ENCODE measurements at places on chromosomes 13 and 19. TPM values are rescaled to one million over a fixed set of nuclear protein-coding genes. Genes with fewer than 3 reads are reported as not detected.

GRCh38 chr19:31270897-31271296 is 78.3 kb downstream of the TSHZ3 start:
- DNase-seq, result no peak

DNA sequence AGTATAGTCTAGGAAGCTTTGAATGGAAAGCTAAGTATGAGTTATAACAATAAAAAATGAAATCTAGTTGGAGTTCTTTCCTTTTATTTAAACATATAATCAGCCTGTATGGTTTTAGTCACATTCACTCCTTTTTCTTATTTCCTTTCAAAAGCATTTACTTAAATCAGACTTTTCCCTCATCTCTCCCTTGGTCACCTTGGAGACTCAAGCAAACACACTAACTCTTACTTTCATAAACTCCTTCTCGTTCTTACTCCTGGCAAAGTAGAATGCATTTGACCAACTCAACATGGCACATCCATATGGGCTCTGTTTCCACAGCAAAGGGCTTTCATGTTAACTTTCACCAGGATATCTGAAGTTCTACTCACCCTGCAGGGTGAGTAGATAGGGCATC is 400.0 kb downstream of the LMO7 start:
- DNase-seq, result no peak

Gene SYCN
- not detected for polyA plus RNA-seq

DNA sequence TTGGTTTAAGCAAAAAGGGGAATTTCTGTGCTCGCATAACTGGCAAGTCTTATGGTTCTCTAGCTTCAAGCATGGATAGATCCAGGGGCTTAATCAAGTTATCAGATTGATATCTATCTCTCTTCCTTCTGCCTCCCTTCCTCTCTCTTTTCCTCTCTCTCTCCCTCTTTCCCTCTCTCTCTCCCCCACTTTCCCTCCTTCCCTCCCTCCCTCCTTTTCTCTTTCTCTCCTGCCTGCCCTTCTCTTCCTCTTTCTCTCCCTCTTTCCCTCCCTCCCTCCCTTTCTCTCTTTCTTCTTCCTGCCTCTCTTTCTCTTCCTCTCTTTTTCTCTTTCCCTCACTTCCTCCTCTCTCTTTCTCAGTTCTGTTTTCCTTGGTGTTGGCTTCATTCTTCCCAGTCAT is 195.8 kb downstream of the HS6ST3 start:
- no peak for DNase-seq

Gene QPCTL
- 19.1 TPM for polyA plus RNA-seq

DNA sequence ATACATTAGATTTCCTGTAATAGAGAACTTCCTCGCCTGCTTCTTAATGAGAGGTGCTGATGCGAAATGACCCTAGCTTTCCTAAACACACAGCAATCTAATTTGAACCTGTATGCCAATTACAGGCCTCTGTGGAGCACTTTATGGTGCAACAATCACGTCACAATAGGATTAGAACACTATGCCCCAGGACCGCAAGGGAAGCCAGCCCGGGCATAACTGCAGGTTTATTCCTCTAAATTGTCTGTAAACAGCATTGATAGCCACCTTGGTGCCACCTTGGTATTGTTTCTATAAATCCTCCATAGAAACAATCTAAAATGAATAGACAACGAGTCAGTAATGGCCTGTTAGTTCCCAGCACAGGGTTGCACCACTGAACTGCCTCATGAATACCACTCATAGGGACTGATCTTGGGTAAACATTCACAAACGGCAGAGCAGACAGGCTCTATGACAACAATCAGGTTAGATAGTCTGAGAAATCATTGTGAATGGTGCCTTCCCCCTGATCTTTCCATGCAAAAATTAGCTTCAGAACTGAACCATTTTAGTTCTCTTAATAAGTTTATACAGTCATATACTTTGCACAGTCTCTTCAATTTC is 182.5 kb upstream of the OBI1 start:
- DNase-seq, result no peak

Gene LHB
- 0.23 TPM for polyA plus RNA-seq

Gene MRPL4
- polyA plus RNA-seq, result 76.0 TPM

GRCh38 chr19:49681830-49682229 is 4.8 kb downstream of the PRMT1 start:
- no peak for DNase-seq

Gene ICAM5
- 5.2 TPM for polyA plus RNA-seq

Gene ZNF547
- 1.7 TPM for polyA plus RNA-seq

Gene KLC3
- polyA plus RNA-seq, result 1.2 TPM

DNA sequence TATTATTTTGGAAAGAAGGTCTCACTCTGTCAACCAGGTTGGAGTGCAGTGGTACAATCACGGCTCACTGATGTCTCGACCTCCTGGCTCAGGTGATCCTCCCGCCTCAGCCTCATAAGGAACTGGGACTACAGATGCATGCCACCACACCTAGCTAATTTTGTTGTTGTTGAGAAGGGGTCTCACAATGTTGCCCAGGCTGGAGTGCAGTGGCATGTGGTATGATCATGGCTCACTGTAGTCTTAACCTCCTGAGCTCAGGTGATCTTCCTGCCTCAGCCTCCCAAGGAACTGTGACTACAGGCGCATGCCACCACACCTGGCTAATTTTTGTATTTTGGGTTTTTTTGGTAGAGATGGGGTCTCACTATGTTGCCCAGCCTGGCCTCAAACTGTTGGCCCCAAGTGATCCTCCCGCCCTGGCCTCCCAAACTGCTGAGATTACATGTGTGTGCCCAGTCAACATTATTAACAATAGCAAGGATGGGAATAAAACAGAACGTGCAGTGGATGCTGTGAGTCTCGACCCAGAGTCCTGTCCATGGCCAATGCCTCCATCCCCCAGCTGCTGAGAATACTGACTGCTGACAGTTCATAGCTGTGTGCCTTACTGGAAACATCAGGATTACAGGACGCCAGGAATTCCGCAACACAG is 5.4 kb upstream of the MBD3L3 start:
- no peak for DNase-seq

DNA sequence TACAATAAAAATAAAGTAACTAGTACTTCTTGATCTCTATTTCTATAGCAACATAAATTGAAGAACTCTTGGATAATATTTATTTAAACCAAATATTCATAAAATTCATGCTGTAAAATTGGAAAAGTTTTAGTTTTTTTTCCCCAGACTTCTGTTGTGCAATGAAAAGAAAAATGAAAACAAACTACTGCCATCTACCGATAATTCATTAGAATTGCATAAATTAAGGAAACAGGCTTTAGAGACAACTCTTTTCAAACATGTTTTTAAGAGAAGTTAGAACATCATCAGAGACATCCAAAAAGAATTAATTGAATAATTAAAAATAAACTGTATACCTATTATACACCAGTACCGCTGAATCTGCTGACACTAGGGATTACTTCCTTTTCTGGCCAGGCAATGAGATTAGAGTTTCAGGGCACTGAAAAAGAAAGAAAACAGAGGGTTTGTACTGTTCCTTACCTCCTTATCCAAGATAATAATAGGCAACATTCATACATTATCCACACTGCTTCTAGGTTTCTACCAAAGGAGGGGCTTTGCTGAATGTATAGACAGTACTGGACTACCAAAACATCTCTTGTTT is 4.9 kb downstream of the CCDC122 start:
- peak; percentile 11 for DNase-seq

GRCh38 chr13:50993371-50993770 is 83.8 kb downstream of the RNASEH2B start:
- no peak for DNase-seq

DNA sequence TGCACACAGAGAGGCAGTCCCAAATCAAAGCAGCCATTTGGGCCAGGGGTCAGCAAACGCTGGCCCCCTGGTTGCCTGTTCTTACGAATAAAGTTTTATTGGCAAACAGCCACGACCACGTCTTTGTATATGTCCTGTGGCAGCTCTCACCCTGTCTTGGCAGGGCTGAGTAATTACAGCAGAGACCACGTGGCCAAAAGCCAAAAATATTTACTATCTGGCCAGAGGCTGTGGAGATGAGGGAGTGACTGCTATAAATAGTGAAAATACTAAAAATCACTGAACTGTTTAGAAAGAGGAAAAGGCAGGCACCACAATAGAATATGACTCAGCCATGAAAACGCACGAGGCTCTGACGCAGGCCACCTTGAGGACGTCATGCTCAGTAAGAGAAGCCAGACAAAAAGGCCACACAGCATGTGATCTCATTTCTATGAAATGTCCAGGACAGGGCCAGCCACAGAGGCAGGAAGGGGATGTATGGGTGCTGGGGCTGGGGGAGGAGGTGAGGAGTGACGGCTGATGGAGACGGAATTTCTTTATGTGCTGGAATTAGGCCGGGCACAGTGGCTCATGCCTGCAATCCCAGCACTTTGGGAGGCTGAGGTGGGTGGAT is 29.4 kb downstream of the SMIM24 start:
- DNase-seq, result no peak

Gene ZNF441
- 5.5 TPM for polyA plus RNA-seq

DNA sequence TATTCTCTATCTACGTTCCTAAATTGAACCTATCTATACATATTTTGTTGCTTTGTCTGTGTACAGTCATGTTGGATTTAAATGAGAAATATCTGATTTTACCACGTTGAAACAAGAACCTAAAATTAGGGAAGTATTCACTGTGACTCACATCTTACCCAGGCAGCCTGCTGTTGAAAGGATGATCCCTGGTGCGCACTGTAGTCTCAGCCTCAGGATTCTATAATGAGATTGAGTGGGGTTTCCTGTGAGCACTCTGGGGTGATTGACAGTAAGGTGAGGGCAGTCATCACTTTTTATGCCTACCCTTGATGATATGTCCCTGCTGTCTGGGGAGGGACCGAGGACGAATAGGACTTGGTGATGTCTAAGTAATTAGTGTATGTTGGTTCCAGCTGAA is 35.4 kb downstream of the PCCA start:
- no peak for DNase-seq

- no peak for DNase-seq
Measured at GRCh38 chr19:6063576-6064335, 46.5 kb downstream of the RFX2 start.

DNA sequence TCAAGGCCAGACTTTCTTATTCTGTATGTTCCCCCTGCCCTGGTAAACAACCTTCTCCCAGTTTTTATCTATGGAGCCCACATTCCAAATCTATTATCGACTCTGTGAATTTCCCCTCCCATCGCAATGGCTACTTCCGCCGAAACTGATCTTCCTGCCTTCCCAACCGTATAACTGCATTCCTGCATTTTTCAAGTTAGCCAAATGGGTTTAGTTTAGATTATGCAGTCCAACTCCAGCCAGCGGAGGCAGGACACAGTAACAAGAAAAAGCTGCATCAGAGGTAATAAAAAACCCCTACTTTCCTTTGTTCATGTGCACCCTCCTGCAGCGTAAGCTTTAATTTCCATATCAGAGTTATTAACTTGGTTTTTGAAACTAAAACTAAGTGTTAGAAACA is 112.2 kb upstream of the ZNF91 start:
- no peak for DNase-seq

Gene IGSF23
- 0.10 TPM for polyA plus RNA-seq

Gene CELF5
- polyA plus RNA-seq, result 0.33 TPM

DNA sequence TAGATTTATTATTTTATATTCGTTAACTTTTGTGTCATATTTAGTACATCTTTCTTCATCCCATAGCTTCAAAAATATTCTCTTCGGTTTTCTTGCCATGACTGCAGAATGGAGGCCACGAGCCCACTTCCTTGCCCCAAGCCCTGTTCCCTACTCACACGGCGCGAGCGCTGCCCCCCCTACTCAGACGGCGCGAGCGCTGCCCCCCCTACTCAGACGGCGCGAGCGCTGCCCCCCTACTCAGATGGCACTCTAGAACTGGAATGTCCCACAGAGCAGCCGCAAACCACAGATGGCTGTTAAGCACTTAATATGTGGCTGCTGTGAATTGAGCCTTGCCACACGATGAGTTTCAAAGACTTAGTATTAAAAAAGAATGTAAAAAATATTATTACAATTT is 102.2 kb upstream of the PEG3 start:
- DNase-seq, result peak; percentile 55

DNA sequence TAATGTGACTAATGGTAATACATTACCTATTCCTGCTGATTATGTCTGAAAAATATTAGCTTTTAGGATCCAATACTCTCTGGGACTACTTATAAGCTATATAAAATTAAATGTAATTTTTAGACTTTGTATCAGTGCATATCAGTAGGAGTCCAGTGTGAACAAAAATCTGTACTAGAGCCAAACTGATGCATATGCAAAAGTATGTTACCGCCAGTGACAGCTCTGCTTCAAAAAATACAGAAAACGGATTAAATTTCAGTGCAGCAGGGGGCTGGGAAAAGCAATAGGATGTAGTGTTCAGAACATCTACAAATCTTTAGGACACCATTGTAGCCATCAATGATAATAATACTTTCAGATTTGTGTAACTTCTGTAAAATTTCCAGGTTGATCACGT is 385.5 kb downstream of the DACH1 start:
- no peak for DNase-seq

Gene SCAMP4
- polyA plus RNA-seq, result 11.8 TPM

- no peak for DNase-seq
Measured at GRCh38 chr13:40798380-40798779, 9.0 kb downstream of the SLC25A15 start.

Gene KIR3DL1
- not detected for polyA plus RNA-seq
